ENCODE measurements at places on chromosomes 3 and 15.

GRCh38 chr3:57234613-57235575 lies 7.4 kb downstream of the APPL1 start:
- no peak overlapping the region for H3K4me3 ChIP-seq
- no peaks in the 10 kb centered on the region for H3K27me3 ChIP-seq
- DNase-seq = no peak
- H3K36me3 ChIP-seq = peaks cover 36% of the 10 kb centered on the region
- peaks cover 2% of the 10 kb centered on the region for H3K4me1 ChIP-seq

GRCh38 chr15:41336549-41336948 lies 3.9 kb downstream of the NUSAP1 start:
- peaks cover 56% of the 10 kb centered on the region for H3K36me3 ChIP-seq
- H3K4me1 ChIP-seq = peaks cover 13% of the 10 kb centered on the region
- no peaks in the 10 kb centered on the region for H3K27me3 ChIP-seq
- peak; percentile 1 for DNase-seq
- H3K27ac ChIP-seq = no peak overlapping the region
- H3K4me3 ChIP-seq = no peak overlapping the region

GRCh38 chr3:144921710-144922109 lies 950.1 kb downstream of the DIPK2A start:
- no peak for DNase-seq
- H3K36me3 ChIP-seq = no peaks in the 10 kb centered on the region
- no peaks in the 10 kb centered on the region for H3K27me3 ChIP-seq
- H3K4me1 ChIP-seq = no peaks in the 10 kb centered on the region
- no peak overlapping the region for H3K4me3 ChIP-seq
- no peak overlapping the region for H3K27ac ChIP-seq

DNA sequence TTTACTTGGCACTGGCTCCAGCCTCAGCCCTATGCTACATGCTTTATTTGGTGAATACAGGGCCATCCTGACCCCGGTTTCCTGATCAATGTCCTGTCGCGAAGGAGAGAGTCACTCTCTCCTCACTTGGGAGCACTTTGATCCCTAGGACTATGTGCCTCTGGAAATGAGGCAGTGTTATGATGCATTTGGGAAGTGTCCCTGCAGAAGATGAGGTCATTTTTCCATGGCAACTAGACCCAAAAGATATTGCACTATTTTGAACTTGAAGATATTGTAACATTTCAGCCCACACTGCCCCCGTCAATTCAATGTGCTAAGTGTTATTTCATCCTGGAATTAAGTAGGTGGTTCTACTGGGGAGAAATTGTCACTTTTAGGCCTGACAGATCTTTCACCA lies 68.0 kb downstream of the LRRK1 start:
- H3K4me3 ChIP-seq = no peak overlapping the region
- H3K27me3 ChIP-seq = no peaks in the 10 kb centered on the region
- peaks cover 18% of the 10 kb centered on the region for H3K36me3 ChIP-seq
- no peak for DNase-seq
- H3K4me1 ChIP-seq = no peaks in the 10 kb centered on the region

- DNase-seq = no peak
- H3K4me3 ChIP-seq = no peak overlapping the region
- H3K36me3 ChIP-seq = peaks cover 100% of the 10 kb centered on the region
- H3K27ac ChIP-seq = no peak overlapping the region
Observed at GRCh38 chr3:98809557-98809956, 46.4 kb downstream of the ST3GAL6 start.

DNA sequence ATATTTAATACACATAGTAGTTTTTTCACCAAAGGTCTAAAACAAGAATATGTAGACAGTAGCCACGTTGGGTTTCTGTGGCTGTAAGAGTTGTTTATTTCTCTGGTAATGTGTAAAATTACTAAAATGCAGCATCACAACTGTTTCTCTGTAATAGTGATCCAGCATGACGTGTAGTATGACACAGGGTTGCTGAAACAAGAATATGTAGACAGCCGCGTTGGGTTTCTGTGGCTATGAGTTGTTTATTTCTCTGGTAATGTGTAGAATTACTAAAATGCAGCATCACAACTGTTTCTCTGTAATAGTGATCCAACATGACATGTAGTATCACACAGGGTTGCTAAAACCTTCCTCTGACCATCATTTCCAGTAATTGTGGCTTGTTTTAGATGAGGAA lies 153.6 kb upstream of the ZNF717 start:
- no peak overlapping the region for H3K4me3 ChIP-seq
- H3K4me1 ChIP-seq = no peaks in the 10 kb centered on the region
- no peak for DNase-seq
- no peaks in the 10 kb centered on the region for H3K36me3 ChIP-seq
- H3K27me3 ChIP-seq = no peaks in the 10 kb centered on the region

DNA sequence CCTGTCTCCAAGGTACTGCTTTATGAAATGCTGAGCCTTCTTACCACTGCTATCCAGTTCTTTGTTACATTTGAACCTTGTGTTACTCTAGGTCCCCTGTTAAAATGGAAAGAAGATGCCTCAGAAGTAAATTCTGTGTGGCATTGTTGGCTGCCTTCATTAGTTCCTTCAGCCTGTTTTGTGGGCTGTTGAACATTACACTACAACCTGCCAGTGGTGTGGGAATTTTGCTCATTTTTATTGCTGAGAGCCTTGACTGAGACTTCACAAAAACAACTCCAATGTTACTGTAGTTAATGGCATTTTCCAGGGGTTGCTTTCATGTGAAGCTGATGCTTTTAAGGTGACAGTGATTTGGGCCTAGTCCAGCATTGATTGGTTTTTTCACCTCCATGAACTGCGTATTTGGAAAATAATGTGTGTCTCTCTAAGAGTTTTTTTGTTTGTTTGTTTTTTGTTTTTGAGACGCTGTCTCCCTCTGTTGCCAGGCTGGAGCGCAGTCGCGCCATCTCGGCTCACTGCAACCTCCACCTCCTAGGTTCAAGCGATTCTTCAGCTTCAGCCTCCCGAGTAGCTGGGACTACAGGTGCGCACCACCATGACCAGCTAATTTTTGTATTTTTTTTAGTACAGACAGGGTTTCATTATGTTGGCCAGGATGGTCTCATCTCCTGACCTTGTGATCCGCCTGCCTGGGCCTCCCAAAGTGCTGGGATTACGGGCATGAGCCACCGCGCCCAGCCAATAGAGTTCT lies 4.3 kb downstream of the MAPK6 start:
- peaks cover 26% of the 10 kb centered on the region for H3K4me1 ChIP-seq
- no peak overlapping the region for H3K4me3 ChIP-seq
- peak overlapping the region; percentile 92 for H3K27ac ChIP-seq
- DNase-seq = no peak
- H3K27me3 ChIP-seq = no peaks in the 10 kb centered on the region
- H3K36me3 ChIP-seq = peaks cover 36% of the 10 kb centered on the region

DNA sequence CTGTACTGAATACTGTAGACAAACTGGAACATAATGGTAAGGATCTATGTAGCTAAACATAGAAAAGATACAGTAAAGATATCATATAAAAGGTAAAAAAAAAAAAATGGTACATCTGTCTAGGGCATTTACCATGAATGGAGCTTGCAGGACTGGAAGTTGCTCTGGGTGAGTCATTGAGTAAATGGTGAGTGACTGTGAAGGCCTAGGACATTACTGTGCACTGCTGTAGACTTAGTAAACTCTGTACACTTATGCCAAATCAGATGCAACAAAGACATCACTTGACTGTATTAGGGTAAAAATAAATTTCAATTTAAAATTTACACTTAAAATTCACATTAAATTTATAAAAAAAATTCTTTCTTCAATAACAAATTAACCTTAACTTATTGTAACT lies 281.3 kb upstream of the LMCD1 start:
- DNase-seq = no peak
- H3K36me3 ChIP-seq = no peaks in the 10 kb centered on the region
- no peaks in the 10 kb centered on the region for H3K27me3 ChIP-seq
- H3K4me3 ChIP-seq = no peak overlapping the region
- H3K27ac ChIP-seq = no peak overlapping the region
- no peaks in the 10 kb centered on the region for H3K4me1 ChIP-seq

GRCh38 chr15:55736756-55737155 lies 6.2 kb downstream of the PRTG start:
- no peaks in the 10 kb centered on the region for H3K4me1 ChIP-seq
- no peaks in the 10 kb centered on the region for H3K36me3 ChIP-seq
- H3K27me3 ChIP-seq = peaks cover 18% of the 10 kb centered on the region
- H3K27ac ChIP-seq = no peak overlapping the region
- DNase-seq = no peak

DNA sequence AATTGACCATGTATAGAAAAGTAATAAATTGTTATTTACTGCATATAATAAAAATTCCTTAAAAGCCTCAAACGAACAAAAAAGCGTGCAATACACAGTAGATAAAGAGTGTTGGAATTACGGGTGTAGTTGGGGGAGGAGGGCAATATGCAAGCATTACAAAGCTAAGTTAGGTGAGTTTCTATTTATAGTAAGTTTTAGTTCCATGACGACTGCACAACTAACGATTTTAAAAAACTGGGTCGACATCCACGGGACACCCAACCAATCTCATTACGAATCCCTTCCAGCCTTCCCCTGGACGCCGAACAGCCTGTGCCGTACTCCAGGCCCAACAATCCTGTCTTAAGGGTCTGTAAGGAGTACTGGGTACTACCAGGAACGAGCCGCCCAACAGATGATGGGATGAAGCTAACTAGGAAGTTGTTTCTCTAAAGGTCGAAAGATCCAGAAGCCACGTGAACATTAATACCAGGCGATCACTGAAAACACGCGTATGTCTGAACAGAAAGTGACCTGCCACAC lies 677 bp downstream of the POLQ start:
- no peaks in the 10 kb centered on the region for H3K27me3 ChIP-seq
- peak overlapping the region; percentile 77 for H3K4me3 ChIP-seq
- peak overlapping the region; percentile 42 for H3K27ac ChIP-seq
- DNase-seq = no peak
- H3K4me1 ChIP-seq = peaks cover 5% of the 10 kb centered on the region
- peaks cover 42% of the 10 kb centered on the region for H3K36me3 ChIP-seq

DNA sequence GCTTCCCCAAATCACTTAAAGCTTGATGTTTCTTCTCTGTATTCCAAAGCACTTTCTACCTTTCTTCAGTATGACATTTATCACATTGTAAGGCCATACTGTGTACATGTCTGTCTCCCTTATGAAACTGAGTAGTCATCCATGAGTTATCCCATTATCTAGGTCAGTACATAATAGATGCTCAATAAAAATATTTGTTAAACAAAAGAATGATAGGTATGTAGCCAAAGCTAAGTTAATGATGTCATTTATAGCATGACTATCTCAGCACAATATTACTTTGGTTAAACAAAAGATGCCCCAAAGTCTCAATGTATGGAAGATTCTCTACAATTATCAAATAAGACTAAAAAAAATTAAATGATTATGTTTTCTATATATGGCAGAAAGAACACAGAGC lies 3.1 kb upstream of the TMCO5A start:
- DNase-seq = no peak
- H3K36me3 ChIP-seq = no peaks in the 10 kb centered on the region
- H3K4me1 ChIP-seq = peaks cover 9% of the 10 kb centered on the region
- peak overlapping the region; percentile 5 for H3K27ac ChIP-seq

Data from RWPE2 (cell line).